ENCODE measurements at places on chromosomes 4 and X. TPM values are rescaled to one million over a fixed set of nuclear protein-coding genes. Genes with fewer than 3 reads are reported as not detected.

DNA sequence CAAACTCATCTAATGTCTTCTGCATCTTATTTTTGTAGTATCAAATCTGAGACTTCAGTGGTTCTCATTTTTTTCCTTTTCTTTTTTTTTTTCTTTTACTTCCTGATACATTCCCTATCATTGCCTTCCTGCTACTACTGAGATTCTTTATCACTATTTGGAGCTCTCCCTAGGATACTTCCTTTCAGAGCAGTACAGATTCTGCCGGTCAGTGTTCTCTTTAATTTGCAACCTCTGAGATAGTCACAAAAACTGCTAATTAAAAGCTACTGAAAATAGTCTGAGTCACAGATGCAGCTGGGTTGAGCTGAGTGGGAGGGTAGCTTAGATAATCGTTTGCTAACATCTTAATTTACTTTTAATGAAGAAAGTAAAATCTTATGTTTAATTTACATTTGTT is 1279.7 kb downstream of the ARAP2 start:
- no peak overlapping the region for H3K4me3 ChIP-seq
- no peak for DNase-seq
- no peaks in the 10 kb centered on the region for H3K36me3 ChIP-seq
- H3K4me1 ChIP-seq: no peaks in the 10 kb centered on the region
- no peaks in the 10 kb centered on the region for H3K27me3 ChIP-seq

DNA sequence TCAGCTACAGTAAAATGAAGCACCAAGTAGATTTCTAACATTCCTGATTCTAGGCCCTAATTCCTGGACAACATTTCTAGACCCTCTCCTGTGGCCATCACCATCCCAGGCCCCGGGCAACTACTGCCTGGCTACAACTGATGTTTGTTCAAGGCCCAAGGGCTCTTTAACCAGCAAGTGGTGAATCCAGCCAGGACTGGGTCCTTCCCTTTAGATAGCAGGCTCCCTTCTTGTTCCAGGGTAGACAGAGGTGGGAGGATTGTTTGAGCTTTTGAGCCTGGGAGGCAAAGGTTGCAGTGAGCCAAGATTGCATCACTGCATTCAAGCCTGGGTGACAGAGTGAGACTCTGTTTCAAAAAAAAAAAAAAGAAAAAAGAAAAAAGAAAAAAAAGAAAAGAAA is 12.7 kb upstream of the AADAT start:
- H3K27me3 ChIP-seq: no peaks in the 10 kb centered on the region
- H3K36me3 ChIP-seq: no peaks in the 10 kb centered on the region
- no peaks in the 10 kb centered on the region for H3K4me1 ChIP-seq
- H3K27ac ChIP-seq: no peak overlapping the region
- DNase-seq: no peak

The ADGRG2 gene
- not detected for total RNA-seq

The ACTRT1 gene
- not detected for total RNA-seq

DNA sequence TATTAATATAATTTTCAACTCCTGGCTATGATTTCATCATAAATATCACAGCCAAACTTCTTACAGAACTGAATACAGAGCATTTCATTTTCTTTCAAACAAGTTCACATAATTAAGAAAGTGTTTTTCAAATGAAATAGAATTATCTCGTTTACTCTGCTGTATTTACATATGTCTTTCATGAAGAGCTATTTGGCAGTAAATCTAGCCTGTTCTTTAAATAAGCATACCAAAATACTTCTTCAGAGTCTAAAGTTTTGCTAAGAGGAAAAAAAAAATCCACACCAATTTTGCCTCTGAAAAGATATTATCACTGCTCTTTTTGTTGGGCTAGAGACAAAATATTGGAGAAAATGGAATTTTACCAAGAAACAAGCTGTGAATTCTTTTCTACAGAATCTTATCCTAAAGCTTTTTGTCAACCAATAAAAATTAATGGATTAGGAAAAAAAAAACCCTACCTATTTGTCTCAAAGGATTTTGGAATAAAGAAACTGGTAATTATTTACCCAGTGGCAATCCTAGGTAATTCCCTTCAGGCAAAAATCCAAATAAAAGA is 287.9 kb upstream of the NR3C2 start:
- H3K27ac ChIP-seq: no peak overlapping the region
- H3K27me3 ChIP-seq: no peaks in the 10 kb centered on the region
- no peaks in the 10 kb centered on the region for H3K4me1 ChIP-seq
- no peak for DNase-seq

- H3K4me1 ChIP-seq: no peaks in the 10 kb centered on the region
- no peaks in the 10 kb centered on the region for H3K36me3 ChIP-seq
- H3K27ac ChIP-seq: no peak overlapping the region
- H3K27me3 ChIP-seq: no peaks in the 10 kb centered on the region
- no peak overlapping the region for H3K4me3 ChIP-seq
- no peak for DNase-seq
Measured at GRCh38 chr4:154731756-154732155, 12.0 kb upstream of the LRAT start.

- no peak for DNase-seq
- H3K4me1 ChIP-seq: peaks cover 48% of the 10 kb centered on the region
- no peaks in the 10 kb centered on the region for H3K27me3 ChIP-seq
Measured at GRCh38 chr4:2813446-2814405, 20.8 kb downstream of the SH3BP2 start.

DNA sequence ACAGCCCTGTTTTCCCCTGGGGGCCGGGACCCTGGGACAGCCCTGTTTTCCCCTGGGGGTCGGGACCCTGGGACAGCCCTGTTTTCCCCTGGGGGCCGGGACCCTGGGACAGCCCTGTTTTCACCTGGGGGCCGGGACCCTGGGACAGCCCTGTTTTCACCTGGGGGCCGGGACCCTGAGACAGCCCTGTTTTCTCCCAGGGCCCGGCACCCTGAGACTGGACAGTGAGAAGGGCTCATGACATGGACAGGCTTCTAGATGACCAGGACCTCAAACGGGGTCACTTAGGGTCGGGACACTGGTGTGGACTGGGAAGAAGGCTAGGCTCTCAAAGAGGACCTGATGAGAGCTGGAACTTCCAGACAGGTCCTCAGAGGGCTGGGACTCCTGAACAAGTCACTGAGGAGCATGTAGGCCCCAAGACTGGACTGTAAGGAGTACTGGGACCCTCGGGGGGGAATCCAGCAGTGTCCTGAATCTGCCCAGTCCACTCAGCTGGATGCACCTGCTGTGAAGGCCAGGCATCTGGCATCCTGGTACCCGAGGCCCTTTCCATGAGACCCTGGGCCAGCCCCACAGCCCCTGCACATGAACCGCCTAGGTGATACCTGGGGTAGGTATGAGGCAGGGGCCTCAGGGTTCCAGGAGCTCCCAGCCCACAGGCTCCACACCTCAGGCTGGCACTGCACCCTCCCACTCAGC is 2.4 kb downstream of the PCGF3 start:
- no peak overlapping the region for H3K27ac ChIP-seq
- H3K36me3 ChIP-seq: peaks cover 4% of the 10 kb centered on the region
- DNase-seq: no peak

DNA sequence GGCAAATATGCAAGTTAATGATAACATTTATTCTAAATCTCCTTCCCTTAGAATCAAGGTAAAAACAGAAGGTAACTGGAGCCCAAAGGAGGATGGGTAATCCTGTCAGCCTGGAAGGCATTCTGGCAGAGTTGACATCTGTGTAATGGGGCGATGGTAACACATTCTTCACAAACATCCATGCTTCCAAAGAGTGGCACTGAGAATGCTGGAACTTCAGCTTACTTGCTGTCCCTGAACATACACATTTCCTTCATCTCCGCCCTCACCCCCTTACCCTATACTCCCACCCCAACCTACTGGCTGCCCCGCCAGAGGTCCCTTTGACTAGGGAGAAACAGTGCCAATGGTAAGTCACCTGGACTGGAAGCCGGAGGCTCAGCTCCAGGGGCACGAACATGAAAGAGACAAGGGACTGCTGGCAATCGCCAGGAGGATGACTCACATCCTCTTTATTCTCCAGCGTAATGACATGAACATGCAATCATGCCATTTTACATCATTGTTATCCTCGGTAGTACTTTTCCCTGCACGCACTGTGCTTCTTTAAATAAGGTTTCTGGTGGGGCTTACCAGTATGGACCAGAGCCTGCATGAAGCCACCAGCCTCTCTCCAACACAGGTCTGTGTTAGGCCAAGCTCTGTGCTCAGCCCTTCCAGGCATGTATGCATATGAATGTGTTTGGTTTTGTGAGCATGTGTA is 694.2 kb upstream of the TENM3 start:
- no peak overlapping the region for H3K27ac ChIP-seq
- no peaks in the 10 kb centered on the region for H3K36me3 ChIP-seq

The FAM9C gene
- not detected for total RNA-seq

The SPANXN3 gene
- not detected for total RNA-seq

The MTTP gene
- 0.54 TPM for total RNA-seq

DNA sequence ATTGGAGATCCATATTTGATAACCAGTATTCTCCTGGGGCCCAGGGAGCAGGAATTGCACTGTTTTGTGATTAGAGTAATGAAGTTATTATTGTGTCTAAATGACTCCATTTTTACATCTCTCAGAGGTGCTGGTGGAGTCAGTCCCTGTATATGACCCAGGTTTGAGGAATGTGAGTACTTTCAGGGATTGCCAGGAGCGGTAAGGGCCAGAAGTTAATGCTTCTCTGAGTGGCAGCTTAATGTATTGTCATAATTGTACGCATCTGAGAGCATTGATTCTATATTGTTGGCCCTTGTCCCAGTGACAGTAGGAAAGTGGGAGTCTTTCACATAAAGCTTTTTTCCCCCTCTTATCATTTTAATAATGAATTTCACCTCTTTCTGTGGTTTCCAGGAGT is 146.2 kb downstream of the GATB start:
- peaks cover 15% of the 10 kb centered on the region for H3K4me1 ChIP-seq
- no peak overlapping the region for H3K4me3 ChIP-seq
- no peaks in the 10 kb centered on the region for H3K36me3 ChIP-seq
- H3K27me3 ChIP-seq: no peaks in the 10 kb centered on the region
- H3K27ac ChIP-seq: no peak overlapping the region

GRCh38 chrX:17511556-17511955 is 136.6 kb downstream of the NHS start:
- H3K27ac ChIP-seq: no peak overlapping the region
- no peak for DNase-seq
- no peaks in the 10 kb centered on the region for H3K27me3 ChIP-seq
- H3K4me1 ChIP-seq: no peaks in the 10 kb centered on the region

DNA sequence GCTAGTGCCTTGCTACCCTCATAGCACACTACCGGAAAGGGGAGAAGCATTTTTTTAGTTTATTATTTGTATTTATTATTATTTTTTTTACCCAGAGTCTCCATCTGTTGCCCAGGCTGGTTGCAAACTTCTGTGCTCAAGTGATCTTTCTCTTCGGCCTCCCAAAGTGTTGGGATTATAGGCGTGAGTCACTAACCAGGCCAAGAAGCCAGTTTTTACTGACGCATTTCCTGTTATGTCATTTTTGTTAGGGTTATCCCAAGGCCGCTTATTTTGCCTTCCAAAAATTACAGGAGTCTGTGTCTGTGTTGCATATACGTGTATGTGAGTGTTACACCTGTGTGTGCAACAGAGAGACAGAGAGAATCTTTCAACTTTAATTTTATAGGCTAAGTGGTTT is 404.5 kb downstream of the GBA3 start:
- H3K27me3 ChIP-seq: no peaks in the 10 kb centered on the region
- no peaks in the 10 kb centered on the region for H3K36me3 ChIP-seq
- H3K4me3 ChIP-seq: no peak overlapping the region
- no peaks in the 10 kb centered on the region for H3K4me1 ChIP-seq

The ATP6AP2 gene
- 25.8 TPM for total RNA-seq

DNA sequence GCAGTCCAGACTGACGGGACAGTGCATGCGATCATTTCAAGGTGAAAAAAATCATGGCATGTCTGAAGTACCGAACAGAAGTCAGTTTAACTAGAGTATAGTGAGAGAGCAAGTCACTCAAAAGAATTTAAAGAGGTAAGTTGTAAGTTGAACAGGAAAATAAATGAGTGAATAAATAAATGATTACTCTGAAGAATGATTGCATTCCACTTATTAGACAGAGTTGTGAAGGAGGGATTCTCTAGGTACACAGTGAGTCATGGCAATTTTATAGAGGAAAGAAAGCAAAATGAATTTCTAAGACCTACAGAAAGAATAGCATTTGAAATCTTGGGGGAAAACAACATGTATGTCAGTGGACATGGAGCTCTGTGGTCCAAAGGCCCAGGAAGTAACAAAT is 37.1 kb upstream of the SLC7A11 start:
- H3K4me3 ChIP-seq: no peak overlapping the region
- no peaks in the 10 kb centered on the region for H3K36me3 ChIP-seq
- no peaks in the 10 kb centered on the region for H3K27me3 ChIP-seq
- H3K4me1 ChIP-seq: no peaks in the 10 kb centered on the region
- DNase-seq: no peak
- H3K27ac ChIP-seq: no peak overlapping the region

- no peaks in the 10 kb centered on the region for H3K4me1 ChIP-seq
- H3K36me3 ChIP-seq: no peaks in the 10 kb centered on the region
- no peak overlapping the region for H3K27ac ChIP-seq
- H3K4me3 ChIP-seq: no peak overlapping the region
- no peaks in the 10 kb centered on the region for H3K27me3 ChIP-seq
Measured at GRCh38 chr4:120009731-120010130, 56.9 kb downstream of the MAD2L1 start.

All from psoas muscle (tissue), 8 donors.